AG08396 (cell line): ENCODE measurements at places on chromosomes 16 and 17.

DNA sequence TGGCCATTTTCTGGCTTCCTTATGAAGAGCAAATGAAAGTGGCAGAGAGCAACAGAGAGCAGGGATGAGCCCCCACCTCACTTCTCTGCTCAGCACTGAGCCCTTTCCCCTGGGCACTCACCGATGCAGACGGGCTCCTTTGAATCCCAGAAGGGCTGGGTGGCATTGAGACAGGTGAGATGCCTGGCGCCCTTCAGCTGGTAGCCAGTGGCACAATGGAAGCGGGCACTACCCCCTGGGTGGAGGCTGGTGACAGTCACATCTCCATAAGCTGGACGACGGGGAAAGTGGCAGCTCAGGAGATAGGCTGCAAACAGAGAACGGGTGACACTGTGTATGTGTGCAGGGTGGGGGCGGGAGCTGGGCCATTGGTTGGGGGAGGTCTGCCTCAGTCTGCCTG, 12.5 kb upstream of the PHF12 start:
- no peak for DNase-seq

GRCh38 chr17:36004594-36005108, 3.3 kb upstream of the CCL15 start:
- no peak for DNase-seq

DNA sequence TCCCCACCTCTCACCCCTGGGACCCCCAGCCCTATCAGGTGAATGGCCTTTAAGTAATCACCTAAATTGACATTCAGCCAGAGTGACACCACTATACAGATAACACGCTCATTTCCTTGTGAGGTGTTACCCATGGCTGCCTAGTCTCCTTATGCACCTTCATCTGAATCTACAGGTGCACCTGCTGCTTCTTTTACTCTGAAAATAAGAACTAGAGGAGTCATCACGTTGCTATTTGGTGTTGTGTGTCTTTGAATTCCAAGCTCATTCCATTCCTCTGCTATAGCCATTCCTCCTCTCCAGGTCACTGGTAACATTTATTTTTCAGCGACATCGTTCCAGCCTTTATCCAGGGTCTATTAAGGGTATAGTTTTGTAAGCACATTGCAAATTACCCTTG, 9.8 kb downstream of the LGALS9 start:
- no peak for DNase-seq

DNA sequence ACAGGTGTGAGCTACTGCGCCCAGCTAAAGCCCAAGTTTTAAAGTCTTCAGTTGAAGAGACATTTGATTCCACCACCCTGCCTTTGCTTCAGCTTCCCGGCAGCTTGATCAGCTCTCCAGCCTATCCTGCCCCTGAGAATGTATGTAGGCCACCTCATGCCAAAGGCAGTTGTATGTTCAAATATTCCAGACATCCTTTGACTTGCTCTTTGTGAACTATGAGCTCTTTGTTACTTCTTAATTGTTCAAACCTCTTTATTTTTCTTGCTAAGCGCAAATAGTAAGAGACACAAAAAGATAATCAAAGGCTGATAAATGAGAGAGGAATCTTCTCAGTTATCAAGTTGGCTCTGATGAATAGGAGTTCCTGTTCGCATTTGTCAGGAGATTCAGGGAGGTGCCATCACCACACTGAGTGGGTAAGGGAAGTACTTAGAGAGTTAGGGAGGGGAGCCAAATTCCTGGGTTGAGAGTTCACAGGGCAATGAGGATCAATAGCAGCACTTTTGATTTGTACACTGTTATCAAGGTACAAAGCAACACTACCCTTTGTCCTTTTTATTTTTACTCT, 32.0 kb upstream of the SUPT4H1 start:
- DNase-seq, result no peak

DNA sequence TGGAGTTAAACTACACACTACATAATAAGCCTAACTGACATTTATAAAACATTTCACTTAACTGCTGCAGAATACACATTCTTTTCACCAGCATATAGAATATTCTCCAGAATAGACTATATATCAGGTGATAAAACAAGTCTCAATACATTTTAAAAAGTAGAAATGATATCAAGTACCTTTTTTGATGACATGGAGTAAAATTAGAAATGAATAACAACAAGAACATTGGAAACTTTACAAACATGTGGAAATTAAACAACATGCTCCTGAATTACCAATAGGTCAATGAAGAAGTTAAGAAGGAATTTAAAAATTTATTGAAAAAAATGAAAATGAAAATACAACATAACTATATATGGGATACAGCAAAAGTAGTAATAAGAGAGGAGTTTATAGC, 47.5 kb upstream of the CES5A start:
- no peak for DNase-seq

DNA sequence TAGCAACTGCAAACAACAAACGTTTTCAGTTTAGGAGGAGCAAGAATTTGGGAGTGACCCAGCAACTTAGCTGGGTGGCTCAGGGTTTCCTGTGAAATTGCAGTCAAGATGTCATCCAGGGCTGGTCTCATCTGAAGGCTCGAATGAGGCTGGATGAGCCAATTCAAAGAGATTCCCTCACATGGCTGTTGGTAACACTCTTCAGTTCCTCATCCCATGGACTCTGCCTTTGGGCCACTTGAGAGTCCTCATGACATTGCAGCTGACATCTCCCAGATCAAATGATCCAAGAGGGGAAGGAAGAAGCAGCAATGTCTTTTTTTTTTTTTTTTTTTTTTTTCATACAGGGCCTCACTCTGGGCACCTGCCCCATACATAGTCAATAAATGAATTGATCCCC, 26.3 kb downstream of the UBALD1 start:
- DNase-seq, result no peak

GRCh38 chr16:22222998-22223397, 16.9 kb downstream of the EEF2K start:
- no peak for DNase-seq

DNA sequence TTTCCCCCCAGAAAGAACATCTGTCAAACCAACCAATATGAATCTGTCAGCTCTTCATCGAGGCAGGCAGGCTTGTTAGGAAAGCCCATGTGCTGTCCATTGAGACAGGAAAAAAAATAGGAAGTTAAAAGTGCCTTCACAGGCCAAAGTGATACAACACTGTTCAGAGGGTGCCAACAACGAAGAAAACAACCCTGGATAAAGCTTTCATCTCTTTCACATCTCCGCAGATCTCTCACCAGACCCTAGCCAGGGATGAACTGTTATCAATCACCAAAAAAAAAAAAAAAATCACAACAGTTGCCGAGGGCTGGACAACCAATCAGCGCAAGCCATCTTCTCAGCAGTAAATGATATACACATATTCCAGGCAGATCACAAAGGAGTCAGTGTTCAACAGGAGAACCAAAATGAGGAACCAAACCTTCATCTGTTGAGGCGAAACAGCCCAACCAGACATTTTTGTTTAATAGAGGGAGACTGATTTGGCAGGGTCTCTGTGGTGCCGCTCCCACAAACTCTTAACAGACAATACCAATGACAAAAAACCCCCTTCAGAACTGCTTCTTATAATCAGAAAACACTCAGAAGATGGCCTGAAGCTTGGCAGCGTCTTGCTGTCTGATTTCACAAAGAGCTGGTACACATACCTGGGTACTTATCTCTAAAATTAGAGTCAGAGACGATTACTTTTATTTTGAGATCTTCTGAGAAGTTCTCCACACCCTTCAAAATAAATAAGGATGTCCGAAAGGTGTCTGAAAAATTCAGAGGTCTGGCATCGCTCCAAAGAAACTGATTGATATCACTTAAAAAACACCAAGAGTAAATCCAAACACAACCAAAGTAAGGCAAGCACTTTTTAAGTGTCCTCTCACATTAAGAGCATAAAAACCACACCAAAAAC, 1.8 kb downstream of the MAP3K14 start:
- DNase-seq, result no peak

DNA sequence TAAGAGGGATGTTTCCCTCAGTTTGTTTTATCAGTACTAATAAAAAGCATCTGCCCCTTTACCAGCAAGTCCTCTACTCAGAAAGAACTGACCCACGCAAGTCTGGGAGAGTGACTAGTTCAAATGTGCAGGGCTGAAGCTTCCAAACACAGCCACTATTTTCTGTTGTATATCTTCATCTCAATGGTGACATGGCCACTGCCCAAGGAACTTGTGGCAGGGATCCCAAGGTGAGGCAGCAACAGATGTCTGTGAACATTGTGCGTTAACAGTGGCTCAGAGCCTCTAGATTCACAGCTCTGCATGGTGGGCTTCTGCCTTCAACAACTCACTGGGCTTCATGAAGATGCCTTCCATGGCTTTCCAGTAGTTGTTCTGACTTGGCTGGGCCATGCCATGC, 3.7 kb upstream of the BLTP2 start:
- no peak for DNase-seq

GRCh38 chr17:73625991-73626673, 18.1 kb downstream of the SDK2 start:
- DNase-seq, result no peak

- DNase-seq, result no peak
Measured at GRCh38 chr17:45298546-45299285, 18.1 kb downstream of the MAP3K14 start.

DNA sequence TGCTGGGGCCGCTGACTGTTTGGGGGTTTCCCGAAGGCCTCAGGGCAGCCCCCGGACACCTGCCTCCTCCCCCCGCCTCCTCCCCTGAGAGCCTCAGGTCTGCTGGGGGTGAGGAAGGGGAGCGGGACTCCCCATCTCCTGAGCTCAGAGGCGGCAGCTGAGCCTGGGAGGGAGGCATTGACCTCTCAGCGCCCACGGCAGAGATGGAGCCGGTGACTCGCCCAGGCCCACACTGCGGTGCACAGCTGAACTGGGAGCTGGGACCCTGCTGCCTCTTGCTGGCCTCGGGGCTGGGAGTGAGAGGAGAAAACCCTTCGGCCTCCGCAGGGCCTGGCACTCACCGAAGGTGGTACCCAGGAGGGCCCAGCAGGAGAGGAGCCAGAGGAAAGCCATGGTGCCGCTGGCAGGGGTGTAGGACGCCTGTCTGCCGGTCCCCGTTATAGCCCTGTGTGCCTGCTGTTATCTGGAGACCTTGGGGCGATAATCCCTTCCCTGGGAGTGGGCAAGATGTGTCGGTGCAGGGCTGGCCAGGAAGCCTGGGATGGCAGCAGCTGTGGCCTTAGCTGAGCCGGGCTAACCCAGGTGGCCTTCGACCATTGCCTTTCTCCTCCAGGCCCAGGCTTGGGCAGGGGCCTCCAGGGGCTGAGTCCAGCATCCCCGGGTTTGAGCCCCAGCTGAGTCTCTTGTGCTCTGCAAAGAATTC, at the start of gene CTRB2:
TSS of gene CTRB2 (minus strand) at position 413 of the 703 bp plus-strand sequence. CDS start at position 393, 20 bp downstream.
- no peak for DNase-seq
